ENCODE measurements at places on chromosomes 12 and 14. TPM values are rescaled to one million over a fixed set of nuclear protein-coding genes. Genes with fewer than 3 reads are reported as not detected.
A peak's percentile ranks its signal among the peaks of the same experiment; 100 is the strongest.

The HPD gene
- 4.6 TPM for total RNA-seq

GRCh38 chr14:21257394-21257909 is 11.8 kb downstream of the HNRNPC start:
- DNase-seq = no peak
- H3K4me1 ChIP-seq = peaks cover 23% of the 10 kb centered on the region
- no peaks in the 10 kb centered on the region for H3K27me3 ChIP-seq
- no peak overlapping the region for H3K4me3 ChIP-seq
- H3K36me3 ChIP-seq = peaks cover 17% of the 10 kb centered on the region
- no peak overlapping the region for H3K27ac ChIP-seq

GRCh38 chr12:32482226-32482625 is 82.9 kb downstream of the FGD4 start:
- no peaks in the 10 kb centered on the region for H3K4me1 ChIP-seq
- no peak overlapping the region for H3K27ac ChIP-seq
- DNase-seq = no peak
- H3K27me3 ChIP-seq = no peaks in the 10 kb centered on the region
- H3K4me3 ChIP-seq = no peak overlapping the region

The CD4 gene
- 38.1 TPM for total RNA-seq

The NOVA1 gene
- 15.0 TPM for total RNA-seq

DNA sequence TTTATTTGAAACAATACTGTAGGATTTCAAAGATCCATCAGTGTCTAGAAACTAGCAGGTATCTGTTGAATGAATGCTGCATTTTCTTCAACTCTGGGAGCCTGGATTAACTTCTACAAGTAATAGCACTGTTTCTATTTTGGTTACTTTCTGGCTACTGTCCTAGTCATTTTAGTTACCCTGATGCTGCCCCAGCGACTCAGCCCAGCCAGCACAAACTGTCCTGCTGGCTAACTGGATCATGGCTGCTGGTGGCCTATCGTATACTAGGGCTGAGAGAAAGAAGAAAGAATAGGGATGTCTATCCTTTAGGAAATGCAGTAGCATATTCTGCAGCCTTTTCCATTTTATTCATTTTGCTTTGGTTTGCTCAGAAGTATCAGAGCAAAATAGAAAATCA is 53.9 kb downstream of the NTN4 start:
- no peak overlapping the region for H3K4me3 ChIP-seq
- no peak overlapping the region for H3K27ac ChIP-seq
- no peaks in the 10 kb centered on the region for H3K27me3 ChIP-seq
- no peak for DNase-seq

DNA sequence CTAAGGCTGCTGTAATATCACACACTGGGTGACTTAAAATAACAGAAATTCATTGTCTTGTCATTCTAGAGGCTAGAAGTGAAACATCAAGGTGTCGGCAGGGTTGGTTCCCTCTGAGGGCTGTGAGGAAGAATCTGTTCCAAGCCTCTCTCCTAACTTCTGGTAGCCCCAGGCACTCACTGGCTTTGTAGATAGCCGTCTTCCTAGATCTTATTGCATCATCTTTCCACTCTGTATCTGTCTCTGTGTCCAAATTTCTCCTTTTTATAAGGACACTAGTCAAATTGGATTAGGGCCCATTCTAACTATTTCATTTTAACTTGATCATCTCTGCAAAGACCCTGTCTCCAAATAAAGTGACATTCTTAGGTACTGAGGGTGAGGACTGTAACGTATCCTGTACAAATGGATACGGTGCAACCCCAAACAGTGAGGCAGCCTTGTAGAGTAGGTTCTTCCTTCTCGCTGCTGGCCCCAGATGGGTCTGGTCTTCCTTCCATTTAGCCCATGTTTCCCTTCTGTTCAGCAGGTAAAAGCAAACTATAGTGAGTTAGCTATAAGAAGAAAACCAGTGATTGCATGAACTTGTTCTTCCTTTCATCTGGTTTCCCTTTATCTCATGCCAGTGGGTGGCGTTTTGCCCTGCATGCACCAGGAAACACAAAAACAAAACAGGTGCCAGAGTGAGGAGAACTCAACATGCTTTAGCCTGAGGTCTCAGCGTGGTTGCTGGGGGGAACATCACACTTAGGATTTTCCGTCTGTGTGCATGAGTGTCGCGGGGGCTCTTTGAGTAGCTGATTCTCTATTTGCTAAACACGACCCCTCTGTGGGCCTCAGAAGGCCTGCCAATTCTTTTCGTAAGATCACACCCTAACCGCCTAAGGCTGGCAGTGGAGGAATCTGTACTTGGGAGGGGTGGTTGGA is 19.5 kb downstream of the TTC9 start:
- H3K4me1 ChIP-seq = peaks cover 7% of the 10 kb centered on the region
- H3K27me3 ChIP-seq = no peaks in the 10 kb centered on the region
- no peak overlapping the region for H3K27ac ChIP-seq
- H3K36me3 ChIP-seq = no peaks in the 10 kb centered on the region

GRCh38 chr12:28313631-28314030 is 123.4 kb downstream of the CCDC91 start:
- no peaks in the 10 kb centered on the region for H3K4me1 ChIP-seq
- H3K36me3 ChIP-seq = peaks cover 2% of the 10 kb centered on the region
- H3K27me3 ChIP-seq = no peaks in the 10 kb centered on the region
- DNase-seq = peak; percentile 5
- H3K27ac ChIP-seq = no peak overlapping the region

DNA sequence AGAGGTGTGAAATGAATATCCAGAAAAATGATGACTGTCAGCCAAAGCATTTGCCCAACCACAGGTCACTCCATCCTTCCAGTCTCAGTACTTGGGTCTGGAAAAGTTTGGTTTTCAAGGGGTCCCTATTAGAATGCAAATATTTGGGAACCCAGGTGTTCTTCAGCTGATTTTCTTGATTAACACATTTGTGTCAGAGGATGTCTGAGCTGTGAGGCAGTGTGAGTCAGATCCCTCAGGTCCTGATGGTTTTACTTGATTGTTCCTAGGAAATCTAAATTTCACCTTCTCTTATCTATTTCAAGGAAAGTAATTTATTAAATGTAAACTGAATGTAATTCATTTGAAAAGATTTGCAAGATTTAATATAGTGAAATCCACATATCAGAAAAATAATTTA is 71.5 kb downstream of the SSPN start:
- no peak overlapping the region for H3K4me3 ChIP-seq
- H3K27me3 ChIP-seq = no peaks in the 10 kb centered on the region
- peaks cover 5% of the 10 kb centered on the region for H3K4me1 ChIP-seq
- H3K36me3 ChIP-seq = no peaks in the 10 kb centered on the region

The C12orf60 gene
- total RNA-seq = 2.0 TPM

- H3K4me1 ChIP-seq = no peaks in the 10 kb centered on the region
- H3K36me3 ChIP-seq = no peaks in the 10 kb centered on the region
- no peak overlapping the region for H3K4me3 ChIP-seq
- DNase-seq = no peak
- H3K27ac ChIP-seq = no peak overlapping the region
Observed at GRCh38 chr14:35375558-35376025, 29.0 kb downstream of the NFKBIA start.

DNA sequence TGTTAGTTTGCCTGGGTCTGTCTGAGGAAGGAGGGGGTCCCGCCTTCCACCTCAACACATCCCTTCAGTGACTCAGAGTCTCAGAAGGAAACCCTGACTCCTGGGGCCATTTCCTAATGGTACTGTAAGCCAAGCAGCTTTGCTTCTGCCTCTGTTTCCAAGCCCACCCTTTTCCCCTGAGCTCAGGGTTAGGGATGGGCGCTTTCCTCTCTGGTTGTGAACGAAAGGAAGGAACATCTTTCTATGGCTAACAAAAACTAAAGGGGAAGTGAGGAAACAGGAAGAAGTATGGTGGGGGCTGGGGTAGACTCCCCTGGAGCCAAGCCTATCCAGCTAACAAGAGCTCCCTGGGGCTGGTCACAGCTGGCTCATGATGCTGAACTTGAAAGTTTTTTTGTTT is 11.6 kb upstream of the UNC119B start:
- no peak for DNase-seq
- H3K27ac ChIP-seq = no peak overlapping the region

All from kidney (tissue), 22 donors.